Renal cortical epithelial cell (primary cell): ENCODE measurements at places on chromosomes 1 and 21.
A peak's percentile ranks its signal among the peaks of the same experiment; 100 is the strongest.

DNA sequence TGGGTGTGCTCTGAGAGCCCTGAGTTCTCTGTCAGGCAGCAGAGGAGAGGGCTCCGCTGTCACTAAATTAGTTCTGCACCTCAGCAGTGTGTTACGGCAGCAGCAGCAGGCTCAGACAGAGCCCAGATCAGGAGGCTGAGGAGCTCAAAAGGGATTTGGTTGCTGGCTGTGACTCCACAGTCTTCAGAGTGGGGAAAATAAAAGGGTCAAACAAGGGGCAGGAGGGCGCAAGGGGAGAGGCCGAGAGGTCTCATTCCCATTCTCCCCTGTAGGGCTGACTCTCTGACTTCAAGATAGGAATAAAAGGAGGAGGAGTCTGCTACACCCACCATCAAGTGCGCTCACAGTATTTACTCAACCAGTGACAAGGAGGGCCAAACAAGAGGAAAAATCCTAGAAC, 9.2 kb upstream of the SLC45A3 start:
- no peak for DNase-seq

- DNase-seq, result no peak
Observed at GRCh38 chr21:32181457-32181856, 97.4 kb downstream of the MIS18A start.

DNA sequence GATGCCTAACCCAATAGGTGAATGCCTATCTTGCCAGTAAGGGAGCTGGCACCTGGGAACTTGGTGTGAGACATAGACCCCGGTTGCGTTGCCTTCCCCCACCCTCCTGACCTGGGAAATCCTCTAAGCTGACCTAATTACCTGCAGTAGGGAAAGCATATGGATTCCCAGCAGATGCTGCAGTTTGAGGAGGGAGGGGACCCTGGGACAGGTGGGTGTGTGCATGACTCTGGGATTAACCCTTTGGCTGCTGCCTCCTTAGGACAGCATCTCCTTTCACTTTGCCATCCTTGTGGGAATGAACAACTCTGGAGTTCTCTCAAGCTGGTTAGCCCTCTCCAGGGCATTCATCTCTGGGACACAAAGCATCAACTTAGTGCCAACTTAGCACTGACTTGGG, 16.4 kb upstream of the NFASC start:
- DNase-seq, result no peak

DNA sequence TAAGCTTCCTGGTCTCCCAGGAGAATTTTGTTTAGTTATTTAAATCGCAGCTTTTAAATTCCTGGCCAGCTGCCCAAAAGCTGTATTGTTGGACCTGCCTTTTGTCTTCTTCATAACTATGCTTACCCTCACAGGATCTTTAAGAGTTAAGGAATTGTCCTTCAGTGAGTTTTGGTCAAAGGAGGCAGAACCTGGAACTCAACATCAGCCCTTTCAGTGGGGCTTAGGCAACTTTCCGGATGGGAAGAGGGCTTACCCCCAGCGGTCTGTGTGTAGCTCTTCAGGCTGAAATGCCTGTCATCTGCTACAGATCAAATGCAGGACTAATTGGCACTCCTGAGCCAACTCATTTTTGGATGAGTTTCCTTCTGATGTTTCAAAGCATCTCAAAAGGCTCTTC, 402.6 kb downstream of the SIPA1L2 start:
- DNase-seq, result no peak

DNA sequence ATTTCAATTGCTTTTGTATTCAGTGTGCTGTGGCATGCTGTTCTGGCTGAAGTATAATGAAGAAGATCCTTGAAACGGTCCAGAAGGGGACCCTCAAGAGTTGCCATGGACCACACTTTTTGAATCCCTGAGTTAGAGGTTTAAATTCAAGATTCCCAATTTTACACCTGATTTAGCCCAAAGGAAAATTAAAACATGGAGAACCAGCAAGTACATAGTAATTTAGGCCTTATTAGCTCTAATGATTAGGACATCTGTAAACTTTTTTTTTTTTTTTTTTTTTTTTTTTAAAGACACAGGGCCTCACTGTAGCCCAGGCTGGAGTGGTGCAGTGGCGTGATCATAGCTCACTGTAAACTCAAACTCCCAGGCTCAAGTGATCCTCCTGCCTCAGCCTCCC, 107.3 kb downstream of the ENAH start:
- no peak for DNase-seq

DNA sequence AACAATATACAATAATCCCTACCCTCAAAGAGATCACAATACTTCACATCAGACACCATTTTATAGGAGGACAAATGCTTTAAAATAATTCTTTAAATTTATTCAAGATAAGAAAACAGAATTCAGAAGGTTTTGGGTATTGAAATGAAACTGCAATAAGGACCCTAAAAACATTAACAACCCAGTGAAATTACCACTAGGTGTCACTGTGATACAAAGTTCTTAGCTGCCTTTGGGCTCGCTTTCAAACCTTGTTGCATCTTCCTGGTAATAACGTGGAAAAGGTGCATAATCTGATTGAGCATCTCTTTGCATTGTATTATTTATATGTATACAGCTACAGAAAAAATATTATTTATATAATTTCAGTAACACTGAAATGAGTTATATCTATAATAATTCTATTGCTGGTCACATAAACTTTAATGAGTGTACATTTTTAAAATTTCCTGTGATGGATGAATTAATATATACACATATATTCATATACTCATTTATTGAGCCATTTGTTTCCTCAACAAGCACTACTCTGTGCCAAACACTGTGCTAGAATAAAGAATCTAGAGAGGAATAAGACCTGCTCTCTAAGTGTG, 185.2 kb downstream of the FAF1 start:
- peak; percentile 68 for DNase-seq

DNA sequence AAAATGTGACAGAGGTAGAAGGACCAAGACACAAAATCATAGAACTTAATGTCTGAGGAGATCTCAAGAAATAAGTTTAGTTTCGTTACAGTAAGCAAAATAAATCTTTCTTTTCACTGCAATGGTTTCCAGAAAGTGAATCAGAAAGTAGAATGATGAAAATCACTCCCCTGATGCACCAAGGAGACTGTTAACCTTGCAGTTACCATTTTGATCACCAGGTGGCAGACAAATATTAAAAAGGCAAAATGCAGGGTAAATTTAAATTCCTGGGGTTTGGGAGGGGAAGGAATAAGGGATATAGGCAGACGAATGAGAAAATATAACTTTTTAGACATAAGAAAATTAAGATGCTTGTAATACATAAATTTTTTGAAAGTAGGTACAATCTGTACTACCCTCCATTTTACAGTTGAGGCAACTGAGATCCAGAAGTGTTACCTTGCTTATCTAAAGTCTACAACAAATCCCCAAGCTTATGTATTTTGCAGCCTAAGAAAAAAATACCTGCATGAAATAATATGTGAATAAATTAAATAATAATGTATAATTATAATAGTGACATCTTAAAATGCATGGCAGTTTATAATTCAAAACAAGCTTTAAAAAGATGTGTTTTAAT, 253.2 kb downstream of the CRB1 start:
- peak; percentile 36 for DNase-seq

DNA sequence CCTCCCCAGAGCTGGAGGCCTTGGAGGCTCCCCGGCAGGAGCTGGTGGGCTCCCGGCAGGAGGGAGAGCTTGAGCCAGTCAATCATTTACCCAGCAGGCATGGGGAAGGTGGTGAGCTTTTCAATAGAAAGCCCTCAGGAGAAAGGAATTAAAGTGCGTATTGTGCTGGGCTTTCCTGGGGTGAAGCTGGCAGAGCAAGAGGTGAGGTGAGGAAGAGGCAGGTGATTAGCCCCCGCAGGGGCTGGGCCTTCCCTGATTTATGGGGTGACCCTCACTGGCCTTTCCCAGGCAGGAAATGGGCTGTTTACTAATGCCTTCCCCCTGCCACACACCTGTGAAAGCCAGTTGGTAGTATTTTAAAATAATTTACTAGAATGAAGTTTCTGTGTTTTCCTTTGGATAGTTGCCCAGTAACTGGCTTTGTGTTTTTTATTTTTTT, 25.8 kb downstream of the CLDN14 start:
- peak; percentile 93 for DNase-seq

DNA sequence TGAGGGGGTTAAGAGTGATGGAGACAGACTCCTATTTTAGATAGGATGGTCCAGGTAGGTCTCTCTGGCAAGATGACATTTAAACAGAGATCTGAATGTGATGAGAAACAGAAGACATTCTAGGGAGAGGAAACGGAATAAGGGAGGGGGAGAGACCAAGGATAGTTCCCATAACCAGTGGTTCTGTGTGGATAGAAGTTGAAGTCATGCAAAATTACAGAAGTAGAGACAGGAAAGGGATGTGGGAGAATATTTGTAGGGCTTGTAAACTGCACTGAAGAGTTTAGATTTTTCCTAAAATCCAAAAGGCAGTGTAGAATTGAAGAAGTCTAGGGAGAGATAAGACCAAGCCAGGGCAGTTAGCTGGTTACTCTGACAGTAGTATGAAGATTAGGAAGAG, 200.6 kb downstream of the GRIK1 start:
- no peak for DNase-seq

DNA sequence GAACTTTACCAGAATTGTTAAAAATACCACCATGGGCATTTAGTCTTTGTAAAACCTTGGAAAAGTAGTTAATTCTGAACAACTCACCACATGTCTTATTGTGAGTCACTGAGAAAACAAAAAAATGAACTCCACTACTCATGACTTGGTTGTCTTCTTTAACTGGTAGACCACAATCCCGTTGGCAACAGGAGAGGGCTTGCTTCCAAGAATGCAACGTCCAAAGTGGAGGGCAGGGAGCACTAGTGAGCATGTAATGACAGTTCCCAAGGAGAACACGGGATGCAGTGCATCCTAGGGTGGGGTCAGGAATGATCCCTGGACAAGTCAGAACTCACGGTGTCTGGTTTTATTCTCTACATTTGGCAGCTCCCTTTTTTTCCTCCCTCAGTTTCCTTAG, 15.2 kb upstream of the HMCN1 start:
- peak; percentile 99 for DNase-seq

- DNase-seq, result no peak
Observed at GRCh38 chr1:4033129-4033676, 133.1 kb upstream of the C1orf174 start.

- peak; percentile 18 for DNase-seq
Observed at GRCh38 chr1:247376659-247377058, 39.3 kb upstream of the NLRP3 start.

GRCh38 chr1:184792450-184792969, 37.9 kb upstream of the EDEM3 start:
- peak; percentile 98 for DNase-seq

DNA sequence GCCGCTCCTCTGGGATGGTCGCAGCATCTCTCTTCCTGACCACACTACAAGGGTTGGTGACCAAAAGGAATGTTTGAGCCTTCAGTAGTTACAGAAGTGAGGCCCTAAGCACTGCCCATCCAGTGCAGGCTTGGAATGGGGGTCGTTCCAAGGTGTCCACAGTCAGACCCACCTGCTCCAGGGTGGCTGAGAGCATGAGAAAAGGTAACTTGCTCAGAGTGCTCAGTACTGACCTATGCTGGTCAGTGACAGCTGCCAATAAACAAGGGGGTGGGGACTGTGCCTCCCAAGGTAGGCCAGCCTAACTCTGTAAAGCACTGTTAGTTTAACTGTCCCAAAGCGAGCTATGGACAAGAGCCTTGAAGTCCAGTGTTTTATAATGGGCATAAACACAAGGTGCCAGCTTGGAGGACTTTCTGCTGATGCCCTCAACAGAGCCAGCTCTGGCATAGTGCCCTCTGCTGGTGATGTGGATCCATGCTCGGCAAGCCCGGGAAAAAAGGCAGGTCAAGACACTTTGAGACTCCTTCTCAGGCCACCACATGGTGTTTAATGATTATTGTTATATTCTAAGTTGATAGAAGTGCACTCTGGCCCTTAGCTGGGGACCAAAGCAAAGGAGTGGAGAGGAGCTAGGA, 78.1 kb upstream of the DNAH14 start:
- DNase-seq, result peak; percentile 43

DNA sequence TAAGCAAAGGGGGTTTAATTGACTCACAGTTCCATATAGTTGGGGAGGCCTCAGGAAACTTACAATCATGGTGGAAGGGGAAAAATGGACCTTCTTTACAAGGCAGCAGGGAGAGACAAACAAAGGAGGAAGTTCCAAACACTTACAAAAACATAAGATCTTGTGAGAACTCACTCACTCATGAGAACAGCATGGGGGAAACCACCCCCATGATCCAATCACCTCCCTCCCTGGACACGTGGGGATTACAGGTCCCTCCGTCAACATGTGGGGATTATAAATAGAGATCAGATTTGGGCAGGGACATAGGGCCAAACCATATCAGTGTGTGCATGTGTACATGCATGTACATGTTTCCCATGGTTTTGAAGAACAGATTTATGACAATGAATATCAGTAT, 5.5 kb upstream of the SMG7 start:
- no peak for DNase-seq

DNA sequence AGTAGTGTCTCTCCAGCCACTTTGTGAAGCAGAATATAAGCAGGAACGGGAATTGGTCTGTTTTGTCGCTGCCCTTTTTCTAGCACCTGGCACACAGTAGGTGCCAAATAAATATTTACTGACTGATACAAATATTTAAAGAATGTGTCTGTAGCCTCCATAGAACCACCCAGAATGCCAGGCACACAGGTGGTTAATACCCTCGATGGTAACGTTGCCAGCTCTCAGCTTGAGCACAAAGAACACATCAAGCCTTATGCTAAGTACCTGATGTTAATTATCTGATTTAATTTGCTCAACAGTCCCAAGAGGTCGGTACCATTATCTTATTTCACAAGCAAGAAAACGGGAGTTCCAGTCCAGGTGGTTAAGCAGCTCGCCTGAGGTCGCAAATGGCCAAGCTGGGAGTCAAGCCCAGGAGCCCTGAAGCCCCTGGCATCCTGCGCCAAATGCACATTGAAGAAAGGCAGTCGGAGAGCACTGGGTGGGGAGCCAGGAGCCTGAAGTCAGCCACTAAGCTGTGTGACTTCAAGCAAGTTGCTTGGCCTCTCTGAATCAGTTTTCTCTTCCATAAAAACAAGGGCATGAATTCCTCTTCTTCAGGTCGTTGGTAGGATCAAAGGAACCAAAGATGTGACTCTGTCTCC, 26.4 kb downstream of the HSPG2 start:
- no peak for DNase-seq

- DNase-seq, result no peak
Observed at GRCh38 chr1:176539018-176539417, 76.0 kb downstream of the PAPPA2 start.

GRCh38 chr1:76190749-76191424, 116.3 kb downstream of the ST6GALNAC3 start:
- DNase-seq, result no peak

DNA sequence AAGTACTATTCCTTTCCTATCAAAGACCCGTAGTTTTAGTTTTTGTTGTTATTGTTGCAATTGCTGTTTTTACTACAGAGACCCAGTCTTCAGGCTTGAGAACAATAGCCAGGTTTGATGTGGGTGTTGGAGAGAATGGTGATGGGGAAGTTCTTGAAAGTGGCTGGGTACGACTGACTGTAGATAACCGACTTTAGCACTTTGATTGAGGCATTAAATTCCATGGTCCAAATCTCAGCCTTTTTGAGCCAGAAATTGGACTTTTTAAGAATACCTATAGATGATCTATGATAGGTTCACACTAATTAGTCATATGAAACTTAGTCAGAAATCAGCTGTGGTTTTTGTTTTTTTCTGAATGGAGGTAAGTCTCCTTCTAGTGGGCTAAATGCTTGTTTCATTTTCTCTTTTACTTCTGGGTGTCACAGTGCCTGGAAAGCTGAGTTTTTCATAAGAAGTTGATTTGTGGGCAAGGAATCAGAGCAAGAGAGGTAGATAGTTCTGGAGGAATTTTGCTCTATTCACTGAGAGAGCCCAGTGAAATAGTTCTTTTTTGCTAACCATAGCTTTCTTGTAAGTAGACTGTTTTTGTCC, 2.8 kb downstream of the PPIH start:
- no peak for DNase-seq
